Suppressor macrophage treated with lipopolysaccharide for 4 hours (primary cell): ENCODE measurements at places on chromosomes 6 and 20.

GRCh38 chr20:60236613-60237012, 278.4 kb downstream of the CDH26 start:
- DNase-seq, result no peak

- peak; percentile 23 for DNase-seq
Observed at GRCh38 chr20:44641325-44641724, 10.2 kb downstream of the ADA start.

GRCh38 chr6:110544472-110544871, 68.1 kb upstream of the SLC22A16 start:
- no peak for DNase-seq

- DNase-seq, result no peak
Observed at GRCh38 chr20:62827311-62828038, 10.6 kb downstream of the COL9A3 start.

DNA sequence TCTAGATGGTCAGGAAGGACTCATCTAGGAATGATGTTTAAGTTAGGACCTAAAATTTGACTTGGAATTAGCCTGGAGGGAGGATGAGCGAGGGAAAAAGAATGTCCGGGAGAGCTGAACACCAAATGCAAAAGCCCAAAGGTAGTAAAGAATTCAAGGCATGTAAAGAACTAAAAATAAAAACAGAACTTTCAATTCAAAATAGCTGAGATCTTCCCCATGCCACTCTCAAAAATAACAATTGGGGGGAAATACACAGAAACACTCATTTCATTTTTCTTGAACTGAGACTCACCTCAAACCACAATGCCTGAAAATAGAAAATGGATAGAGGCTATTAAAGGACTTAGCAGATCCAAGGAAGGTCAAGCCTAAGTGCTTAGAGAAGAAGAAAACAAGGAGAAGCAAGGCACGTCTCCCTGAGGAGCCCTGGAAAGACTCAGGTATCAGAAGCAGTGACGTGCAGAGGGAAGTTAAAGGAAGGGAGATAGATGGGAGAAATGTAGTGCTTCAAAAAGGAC, 10.4 kb downstream of the PXT1 start:
- DNase-seq, result no peak

- DNase-seq, result no peak
Observed at GRCh38 chr6:166684170-166684569, 57.1 kb upstream of the RPS6KA2 start.

- DNase-seq, result peak; percentile 60
Observed at GRCh38 chr20:37179683-37180524, 556 bp upstream of the MROH8 start.

DNA sequence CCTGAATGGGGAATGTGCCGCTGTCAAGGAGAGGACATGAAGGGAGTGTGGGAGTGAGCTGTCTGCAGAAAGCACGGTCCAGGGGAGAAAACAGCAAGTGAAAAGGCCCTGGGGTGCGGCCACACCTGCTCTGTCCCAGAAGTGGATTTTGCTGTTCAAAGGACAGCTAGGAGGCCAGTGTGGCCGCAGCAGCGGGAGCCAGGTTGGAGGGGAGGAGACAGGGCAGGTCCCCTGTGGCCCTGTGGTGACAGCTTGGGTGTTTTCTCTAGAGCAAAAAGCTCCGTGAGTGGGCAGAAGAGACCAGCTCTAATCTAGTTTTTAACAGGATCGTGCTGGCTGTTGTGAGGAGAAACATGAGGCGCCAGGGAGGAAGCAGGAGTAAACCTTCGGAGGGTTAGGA, 4.5 kb upstream of the SLC52A3 start:
- DNase-seq, result no peak

DNA sequence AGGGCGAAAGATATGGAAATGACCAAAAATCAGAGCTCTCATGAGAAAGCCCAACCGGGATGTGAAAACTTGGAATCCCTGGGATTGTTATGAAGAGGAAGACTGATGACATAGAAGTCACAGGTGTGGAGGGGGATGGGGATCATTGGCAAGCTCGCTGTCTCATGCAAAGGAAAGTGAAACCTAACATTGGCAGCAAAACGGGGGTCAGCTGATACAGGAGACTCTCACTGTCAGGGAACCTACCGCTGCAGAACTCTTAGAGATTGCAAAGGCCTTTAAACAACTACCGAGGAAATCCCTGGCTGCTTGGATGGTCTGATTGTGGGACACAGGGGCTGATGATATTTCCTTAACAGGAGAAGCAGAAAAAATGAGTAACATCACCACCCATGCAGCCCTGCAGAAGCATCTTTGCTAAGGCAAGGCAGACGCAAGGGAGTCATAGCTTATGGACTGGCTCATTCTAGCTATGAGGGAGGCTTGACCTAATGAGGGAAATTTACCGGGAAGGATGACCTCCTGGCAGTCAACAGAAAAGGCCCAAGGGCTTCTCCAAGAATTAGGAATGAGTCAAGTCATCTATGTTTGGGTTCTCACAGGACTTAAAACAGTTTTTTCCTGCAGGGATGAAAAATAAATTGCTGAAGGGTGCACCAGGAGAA, 7.0 kb downstream of the MUC21 start:
- DNase-seq, result no peak

- DNase-seq, result peak; percentile 59
Observed at GRCh38 chr6:70725817-70726415, 58.2 kb downstream of the SMAP1 start.

GRCh38 chr6:69265706-69266105, 531.1 kb downstream of the LMBRD1 start:
- no peak for DNase-seq

DNA sequence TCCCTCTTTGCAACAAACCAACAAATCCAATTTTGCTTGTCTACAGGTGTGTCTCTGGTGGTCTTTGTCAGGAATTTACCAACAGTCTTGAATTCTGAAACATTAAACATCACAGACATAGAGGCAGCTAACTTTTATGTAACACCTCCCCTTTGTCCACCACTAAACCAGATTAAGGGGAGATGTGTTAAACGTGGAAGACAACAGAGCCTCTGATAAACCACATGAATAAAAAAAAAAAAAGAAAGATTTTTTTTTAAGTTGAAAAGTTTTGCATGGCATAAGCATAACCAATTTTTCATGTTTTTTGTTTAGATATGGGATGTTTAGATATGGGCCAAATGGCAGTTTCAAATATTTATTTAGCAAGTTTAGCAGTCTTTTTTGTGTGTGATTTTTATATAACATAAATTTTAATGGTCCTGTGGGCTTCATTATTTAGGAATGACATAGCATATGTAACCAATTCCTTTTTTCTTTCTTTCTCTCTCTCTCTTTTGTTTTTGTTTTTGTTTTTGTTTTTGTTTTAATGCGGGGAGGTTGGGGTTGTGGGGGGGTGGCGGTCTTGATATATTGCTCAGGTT, 60.7 kb upstream of the BTN3A2 start:
- DNase-seq, result no peak

DNA sequence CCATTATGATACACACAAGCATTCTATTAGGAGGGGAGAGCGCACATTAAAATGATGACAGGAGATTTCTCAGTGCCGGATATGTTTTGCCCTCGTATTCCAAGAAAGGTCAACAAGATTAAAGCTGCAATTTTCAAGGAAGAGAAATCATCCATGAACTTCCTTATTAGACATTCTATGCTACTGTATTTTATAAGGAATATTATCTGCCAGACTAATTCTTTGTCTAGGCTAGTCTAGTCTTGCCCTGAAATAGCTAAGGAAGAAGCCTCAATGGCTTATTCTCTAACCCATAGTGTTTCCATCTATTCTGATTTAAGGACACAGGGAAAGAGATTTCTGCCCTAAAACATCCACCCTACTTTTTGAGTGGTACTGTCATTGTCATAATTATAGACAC, 315.4 kb downstream of the ADGRG6 start:
- no peak for DNase-seq

GRCh38 chr6:111070105-111071005, 16.9 kb upstream of the SLC16A10 start:
- peak; percentile 51 for DNase-seq

DNA sequence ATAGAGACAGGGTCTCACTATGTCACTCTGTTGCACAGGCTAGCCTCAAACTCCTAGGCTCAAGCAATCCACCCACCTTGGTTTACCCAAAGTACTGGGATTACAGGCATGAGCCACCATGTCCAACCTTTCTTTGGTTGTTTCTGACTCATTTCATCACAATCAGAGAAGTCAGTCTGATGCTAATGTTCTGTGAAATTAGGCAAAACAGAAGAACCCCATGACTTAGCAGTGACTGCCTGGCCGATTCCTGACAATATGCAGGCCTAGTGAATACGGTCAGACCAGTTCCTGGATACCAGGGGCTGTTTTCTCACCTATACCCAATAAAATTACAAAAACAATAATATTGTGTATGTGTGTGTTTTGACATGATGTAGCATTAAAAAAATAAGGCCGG, 58.8 kb upstream of the BTN3A2 start:
- no peak for DNase-seq

DNA sequence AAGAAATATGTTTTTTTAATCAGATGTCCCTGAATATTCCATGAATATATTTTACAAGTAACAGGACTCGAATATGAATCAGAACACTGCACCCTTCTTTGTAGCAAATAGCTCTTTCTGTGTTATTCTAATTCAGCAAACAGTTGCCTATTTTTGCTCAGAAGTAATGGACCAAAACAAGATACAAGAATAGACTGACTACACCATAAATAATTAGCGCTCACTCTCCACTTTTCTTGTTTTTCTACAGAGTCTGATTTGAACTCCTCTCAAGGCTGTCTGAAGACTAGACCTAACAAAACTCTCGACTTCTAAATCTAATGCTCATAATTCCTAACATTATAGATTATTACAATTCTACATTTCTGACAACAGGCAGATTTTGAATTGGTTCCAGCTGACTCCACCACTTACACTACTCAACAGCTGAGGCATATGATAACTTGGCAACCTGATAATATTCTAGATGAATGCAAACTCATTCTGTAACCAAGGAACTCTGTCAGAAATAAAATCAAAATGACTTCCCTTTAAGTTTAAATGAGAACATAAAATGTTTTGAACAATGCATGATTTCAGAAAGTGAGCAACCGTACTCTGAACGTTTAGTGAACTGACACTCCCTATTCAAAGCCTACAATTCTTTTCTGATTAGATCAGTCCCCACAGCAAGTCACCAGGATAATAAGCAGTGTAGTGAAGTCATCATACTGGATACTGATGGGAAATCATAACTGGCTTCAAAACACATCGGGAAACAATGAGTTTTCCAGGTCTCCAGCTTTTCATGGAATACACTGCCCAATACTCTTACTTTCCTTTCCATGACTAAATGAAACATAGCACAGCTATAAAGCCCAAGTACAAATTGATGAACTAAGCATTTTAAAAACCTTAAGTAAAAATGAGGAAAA, 114.2 kb upstream of the BEND6 start:
- no peak for DNase-seq

GRCh38 chr6:57324538-57324937, 7.1 kb downstream of the PRIM2 start:
- peak; percentile 16 for DNase-seq

GRCh38 chr6:29516108-29516507, 28.4 kb upstream of the MAS1L start:
- DNase-seq, result peak; percentile 6

DNA sequence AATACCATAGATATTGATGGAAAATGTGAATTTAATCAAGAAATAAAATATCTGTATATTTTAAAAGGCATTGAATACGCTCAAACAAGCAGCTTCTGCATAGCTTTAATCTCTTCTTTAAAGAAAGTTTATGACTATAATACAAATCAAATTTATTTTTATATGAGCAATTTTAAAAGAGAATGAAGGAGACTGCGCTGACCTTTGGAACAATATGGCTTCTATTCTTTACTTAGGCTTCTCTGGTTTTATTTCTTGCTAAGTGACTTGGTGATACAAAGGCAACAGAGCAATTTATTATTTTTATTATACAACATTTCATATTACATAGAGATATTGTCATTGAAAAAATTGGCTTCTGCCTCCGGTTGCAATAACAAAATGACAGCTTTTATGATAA, 776.7 kb downstream of the TBC1D32 start:
- DNase-seq, result no peak

DNA sequence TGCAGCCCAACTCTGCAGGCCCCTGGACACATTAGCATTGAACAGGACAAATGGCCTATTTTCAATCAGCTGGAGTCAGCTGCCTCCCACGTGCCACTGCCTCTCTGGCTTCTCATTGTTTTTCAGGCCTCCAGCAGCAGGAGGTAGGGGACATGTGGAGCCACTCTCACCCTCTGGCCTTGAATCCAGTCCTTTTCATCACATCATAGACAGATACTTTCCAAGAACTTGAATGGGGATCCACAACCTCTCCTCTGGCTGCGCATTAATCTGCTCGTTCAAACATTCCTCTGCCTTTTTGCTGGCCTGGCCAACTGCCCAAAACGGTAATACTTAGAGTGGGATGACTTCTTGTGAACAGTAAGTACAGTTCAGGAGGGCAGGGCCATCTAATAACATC, 592.3 kb downstream of the PKHD1 start:
- no peak for DNase-seq

DNA sequence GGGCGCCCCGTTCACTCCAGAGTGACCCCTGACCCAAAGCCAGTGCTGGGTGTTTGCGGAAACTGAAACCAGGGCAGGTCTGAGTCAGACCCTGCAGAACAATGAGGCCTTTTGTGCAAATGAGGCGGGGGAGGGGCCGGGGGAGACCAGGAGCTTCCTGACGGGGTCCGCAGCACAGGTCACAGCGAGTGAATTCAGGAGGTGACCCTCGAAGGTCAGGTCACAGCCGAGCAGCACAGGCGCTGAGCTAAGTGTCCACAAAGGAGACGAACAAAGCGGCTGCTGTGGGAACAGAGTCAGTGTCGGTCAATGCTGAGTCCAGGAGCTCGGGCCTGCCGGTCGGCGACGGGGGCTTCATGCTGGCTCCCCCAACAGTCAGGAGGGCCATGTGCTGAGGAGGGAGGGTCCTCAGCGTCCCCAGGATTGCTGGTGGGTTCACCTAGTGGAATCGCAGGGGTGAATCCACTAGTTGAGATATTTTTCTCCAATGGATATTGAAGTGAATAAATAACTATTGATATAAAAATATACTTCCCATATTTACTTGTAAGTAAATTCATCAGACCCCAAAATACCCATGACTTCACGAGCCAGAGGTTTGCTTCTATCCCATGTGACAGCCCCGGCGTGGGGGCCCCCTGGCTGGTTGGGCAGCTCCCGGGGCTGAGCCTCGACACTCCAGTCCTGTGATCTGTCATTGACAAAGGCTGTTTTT, 188.4 kb upstream of the SULF2 start:
- DNase-seq, result no peak

- no peak for DNase-seq
Observed at GRCh38 chr6:137260217-137260616, 41.0 kb upstream of the IFNGR1 start.

- DNase-seq, result no peak
Observed at GRCh38 chr20:36275441-36276189, 30.5 kb upstream of the DLGAP4 start.

DNA sequence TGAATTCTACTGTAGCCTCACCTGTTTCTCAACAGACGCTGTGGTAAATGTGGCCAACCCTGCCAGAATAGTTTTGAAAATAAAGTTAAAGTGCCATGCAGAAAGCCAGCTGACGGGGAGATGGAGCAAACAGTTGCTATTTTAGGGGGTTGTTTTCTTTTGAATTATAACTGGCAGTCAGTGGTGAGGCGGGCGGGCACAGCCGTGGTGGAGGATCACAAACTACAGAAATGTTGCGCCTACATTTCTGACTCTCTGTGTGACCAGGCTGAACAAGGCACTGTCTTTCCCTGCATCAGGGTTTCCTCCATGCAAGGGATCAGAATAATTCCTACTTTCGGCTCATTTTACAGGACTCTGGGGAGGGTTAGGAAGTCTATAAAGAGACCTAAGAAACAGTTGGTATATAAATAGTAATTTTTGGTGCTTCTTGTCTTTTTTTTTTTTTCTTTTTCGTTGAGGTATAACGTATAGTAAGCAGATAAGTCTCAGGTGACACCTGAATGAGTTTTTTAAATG, 17.2 kb downstream of the CHMP4B start:
- DNase-seq, result no peak

GRCh38 chr6:13267142-13267651, 61.1 kb downstream of the TBC1D7 start:
- DNase-seq, result no peak
